ENCODE measurements at places on chromosomes 6 and 20. TPM values are rescaled to one million over a fixed set of nuclear protein-coding genes. Genes with fewer than 3 reads are reported as not detected.

DNA sequence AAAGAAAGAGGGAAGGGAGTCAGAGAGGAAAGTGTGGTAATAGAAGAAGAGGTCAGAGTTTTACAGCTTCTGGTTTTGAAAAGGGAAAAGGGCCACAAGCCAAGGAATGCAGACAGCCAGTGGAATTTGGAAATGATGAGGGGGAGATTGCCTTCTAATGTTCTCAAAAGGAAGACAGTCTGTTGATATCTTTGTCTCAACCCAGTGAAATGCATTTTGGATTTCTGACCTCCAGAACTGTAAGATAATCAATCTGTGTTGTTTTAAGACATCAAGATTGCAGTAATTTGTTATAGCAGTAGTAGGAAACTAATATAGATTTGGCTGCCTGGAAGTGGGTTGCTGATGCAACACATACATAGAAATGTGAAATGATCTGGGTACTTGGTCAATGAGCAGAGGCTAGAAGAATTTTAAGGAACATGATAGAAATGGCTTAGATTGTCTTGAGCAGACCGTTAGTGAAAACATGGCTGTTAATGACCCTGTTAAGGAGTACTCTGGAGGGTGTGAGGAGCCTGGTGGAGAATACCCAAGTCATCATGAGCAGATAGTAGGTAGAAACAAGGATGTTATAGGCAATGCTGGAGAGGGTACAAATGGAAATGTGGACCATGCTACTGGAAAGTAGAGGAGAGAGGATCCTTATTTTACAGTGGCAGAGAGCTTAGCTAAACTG is 255.8 kb upstream of the RAB32 start:
- no peak for DNase-seq

GRCh38 chr6:14950103-14950969 is 295.5 kb upstream of the JARID2 start:
- DNase-seq = no peak

- DNase-seq = no peak
Observed at GRCh38 chr20:19874040-19874727, 116.1 kb downstream of the RIN2 start.

DNA sequence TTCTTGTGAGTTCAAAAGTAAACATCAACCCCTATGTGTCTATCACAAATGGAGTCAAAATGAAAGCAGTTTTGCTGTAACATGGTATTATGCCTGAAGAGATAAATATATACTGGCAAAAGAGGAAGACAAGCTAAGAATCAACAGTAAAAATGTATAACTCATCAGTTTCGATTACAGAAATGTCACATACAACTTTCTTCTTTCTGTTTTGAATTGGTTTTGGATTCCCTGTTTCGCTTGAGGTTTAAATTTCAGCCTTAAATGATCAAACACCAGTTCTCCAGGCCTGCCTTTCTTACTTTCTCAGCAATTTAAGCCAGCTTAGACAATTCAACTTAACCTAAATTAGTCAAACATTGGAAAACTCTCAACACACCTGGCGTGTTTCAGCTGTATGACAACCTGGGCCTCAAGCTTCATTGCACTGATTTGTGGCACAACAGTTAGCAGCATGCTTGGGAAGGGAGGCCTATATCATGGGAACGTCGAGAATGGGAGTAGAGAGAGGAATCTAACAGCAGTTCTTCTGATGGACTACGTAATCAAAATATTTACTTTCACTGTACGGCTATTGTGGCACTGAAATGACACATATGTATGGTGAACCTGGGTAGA is 51.9 kb upstream of the MARCKS start:
- no peak for DNase-seq

DNA sequence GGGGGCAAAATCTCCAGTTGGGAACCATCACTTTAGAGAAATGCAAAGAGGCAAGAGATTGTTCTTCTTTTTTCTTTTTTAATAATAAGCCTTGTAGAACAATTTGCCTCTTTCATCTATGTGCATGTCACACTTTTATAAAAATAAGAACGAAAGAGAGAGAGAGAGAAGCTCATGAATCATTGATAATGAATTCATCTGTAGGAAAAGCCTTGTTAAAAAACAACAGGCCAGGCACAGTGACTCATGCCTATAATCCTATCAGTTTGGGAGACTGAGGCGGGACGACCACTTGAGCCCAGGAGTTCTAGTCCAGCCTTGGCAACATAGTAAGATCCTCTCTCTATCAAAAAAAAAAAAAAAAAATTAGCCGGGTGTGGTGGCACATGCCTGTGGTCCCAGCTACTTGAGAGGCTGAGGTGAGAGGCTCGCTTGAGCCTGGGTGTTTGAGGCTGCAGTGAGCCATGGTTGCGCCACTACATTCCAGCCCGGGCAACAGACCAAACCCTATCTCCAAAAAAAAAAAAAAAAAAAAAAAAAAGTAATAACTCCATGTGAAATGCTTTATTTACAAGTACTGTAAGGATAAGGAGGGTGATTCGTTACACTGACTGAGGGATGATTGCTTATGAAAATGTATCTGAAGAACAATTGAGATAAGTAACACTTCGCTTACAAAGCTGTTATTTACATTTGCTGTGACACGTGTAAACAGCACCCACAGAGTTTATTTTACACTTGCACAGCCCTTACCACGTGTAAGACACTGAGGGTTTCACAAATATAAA is 6.0 kb downstream of the CCN5 start:
- DNase-seq = peak; percentile 61

DNA sequence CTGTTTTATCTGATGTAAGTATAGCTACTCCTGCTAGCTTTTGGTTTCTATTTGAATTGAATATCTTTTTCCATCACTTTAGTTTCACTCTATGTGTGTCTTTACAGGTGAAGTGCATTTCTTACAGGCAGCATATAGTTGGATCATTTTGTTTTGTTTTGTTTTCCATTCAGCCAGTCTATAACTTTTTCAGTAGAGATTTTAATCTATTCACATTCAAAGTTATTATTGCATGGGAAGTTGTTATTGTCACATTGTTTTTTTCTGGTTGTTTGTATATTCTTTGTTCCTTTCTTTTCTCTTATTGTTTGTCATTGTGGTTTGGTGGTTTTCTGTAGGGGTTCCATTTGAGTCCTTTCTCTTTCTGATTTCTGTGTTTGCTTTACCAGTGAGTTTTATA is 151.2 kb downstream of the PDE10A start:
- DNase-seq = no peak

DNA sequence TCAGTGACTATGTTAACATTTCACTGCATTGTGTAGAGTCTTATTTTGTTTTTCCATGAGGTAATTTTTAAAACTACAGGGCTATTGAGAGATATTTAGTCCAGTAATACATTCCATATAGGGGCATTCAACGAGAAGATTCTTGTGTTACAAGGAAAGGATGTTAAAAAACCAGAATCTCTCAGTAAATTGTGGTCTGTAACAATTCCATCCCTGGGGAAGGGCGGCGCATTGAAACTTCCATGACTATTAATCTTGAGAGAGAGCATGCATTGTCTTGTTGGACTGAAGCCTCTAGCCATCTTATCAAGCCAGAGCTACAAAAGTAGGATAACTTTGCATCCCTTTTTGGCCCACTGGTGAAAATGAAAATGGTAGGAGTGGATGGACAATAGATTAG is 119.7 kb downstream of the BCKDHB start:
- DNase-seq = no peak

DNA sequence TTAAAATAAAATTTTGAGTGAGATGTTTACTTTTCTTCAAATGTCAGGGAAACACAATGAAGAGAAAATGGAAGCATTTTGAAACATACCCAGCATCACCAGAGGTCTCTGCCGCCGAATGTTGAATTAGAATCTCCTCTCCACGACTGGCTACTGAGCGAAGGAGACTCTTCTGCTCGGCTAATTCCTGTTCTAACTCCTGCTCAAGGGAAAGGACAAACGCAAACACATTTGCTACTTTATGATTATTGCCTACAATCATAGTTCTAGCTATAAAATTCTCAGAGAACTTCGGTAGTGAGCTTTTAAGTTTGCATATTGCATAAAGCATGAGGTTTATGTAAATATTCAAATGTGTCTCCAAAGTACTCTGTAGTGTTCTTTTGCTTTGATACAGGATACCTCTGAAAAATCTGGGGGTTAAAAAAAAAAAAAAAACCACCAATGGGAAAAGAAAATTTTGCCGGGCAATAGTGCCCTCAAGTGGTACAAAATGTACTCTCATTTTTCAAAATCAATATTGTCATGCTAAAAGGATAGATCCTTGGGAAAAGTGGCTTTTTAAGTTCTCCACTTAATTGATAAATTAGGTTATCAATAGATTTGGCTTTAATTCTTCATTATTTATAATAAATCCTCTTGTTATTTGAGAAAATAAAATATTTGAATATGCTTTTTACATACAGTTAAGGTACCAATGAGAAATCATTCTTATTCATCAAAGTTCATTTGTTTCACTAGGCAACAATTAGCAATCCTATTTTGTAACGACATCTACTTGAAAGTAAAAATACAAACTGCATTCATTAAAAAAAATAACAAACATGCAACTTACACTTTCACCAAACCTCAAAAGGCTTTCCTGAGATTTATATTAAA is 369.0 kb downstream of the SYNE1 start:
- no peak for DNase-seq

- DNase-seq = no peak
Observed at GRCh38 chr20:4383961-4384360, 337.7 kb upstream of the PRND start.

GRCh38 chr20:50226093-50226974 is 35.7 kb downstream of the CEBPB start:
- DNase-seq = peak; percentile 49

DNA sequence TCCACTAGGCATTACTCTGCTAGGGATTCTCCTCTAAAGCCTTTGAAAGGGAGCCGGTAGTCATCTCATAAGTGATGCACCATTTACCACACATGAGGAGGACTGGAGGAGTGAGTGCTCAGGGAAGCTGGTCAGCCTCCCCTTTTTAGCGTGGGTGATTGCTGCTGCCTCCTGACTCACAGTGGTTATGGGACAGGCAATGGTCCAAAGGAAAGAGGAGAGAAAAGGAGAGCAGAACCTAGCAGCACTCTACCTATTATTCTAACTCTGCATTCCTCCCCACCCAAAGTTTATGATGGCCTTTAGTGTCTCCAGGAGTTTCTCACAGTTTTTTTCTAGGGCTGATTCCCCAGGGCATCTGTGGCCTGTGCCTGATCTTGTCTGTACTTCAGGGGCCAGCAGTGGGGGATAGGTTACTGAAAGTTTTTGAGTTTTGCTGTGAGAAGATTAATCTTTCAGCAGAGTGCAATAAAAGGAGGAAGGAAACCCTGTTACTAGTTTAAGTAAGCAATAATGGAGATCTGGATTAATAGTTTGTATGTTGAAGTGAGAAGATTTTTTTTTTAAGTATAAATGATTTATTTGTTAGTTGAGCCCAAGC is 36.4 kb upstream of the GCLC start:
- no peak for DNase-seq

DNA sequence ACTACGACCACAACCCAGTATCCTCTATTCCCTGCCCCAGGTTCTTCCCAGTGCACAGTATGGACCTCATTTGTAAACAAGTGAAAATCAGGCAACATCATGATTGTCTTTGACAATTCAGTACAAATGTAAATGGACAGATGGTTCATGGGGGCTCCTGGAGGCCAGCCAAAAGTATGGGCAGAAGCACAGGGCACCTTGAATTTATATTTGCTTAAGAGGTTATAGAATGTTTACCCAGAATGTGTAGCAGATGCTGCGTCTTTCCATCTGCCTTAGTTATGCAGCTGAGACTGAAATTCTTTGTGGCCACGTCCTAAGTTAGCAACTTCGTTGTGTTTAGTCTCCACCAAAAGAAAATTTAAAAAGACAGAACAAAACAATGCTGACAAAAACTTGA is 559.6 kb upstream of the NRSN1 start:
- DNase-seq = no peak

DNA sequence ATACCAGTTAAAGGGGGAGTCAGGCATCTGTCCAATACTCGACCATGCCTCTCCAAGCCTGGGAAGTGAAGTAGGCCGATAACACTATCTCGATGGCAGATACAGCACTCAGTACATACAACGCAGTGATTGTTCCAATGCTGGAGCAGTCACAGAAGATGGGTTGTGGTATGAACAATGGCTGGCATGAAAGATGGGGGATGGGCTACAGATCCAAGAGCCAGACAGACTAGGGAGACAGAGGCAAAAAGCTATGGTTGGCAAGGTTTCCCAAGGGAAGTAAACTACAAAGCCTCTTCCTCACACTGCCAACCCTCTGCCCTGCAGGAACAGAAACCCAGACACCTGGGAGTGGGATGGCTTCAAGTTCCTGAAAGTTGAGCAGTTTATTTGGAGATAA is 19.2 kb downstream of the FKBP1A start:
- no peak for DNase-seq

- no peak for DNase-seq
Observed at GRCh38 chr20:62243106-62243505, 4.8 kb downstream of the OSBPL2 start.

DNA sequence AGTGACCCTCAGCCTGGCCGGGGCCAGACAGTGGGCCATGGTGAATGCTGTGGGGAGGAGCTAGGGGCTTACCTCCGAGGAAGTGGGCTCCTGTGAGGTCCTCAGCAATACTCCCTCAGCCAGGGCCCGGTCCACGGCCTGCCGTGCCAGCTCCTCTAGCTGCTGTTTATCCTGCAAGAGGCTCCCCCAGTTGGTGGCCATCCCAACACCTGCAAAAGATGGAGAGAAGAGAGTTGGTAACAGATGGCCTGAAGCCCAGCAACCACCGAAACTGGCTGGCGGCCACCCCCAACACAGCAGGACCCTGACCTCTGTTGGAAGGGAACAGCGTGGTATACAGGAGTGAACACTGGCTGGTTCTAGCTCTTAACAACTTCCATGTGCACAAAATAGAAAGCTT is 4.0 kb downstream of the GSS start:
- peak; percentile 59 for DNase-seq

DNA sequence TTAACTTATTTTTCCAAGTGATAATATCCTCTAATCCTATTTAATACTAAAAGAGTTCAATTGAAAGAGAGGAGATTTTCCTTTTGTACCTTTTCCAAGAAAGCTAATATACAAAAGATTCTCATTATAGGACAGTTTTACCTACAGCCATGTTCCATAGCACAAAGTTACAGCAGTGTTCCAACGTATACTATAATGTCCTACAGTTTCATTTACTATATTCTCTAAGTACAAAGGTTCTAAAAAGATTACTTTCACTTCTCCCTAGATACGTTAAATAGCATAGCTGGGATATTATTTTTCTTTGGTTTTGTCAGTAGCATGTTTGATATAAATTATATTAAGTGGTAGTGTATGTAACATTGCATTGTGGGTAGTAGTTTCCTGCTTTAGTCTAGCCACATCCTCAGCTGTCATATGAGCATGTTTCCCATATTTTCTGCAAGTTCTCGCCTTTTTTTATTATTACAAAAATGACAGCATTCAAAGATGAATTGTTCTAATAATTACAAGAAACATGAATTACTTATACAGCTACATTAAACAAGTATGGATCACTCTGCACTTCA is 4.4 kb upstream of the RUNX2 start:
- DNase-seq = no peak

The SYCP2 gene
- total RNA-seq = 2.8 TPM

The SLC35D3 gene
- not detected for total RNA-seq

The PKIG gene
- total RNA-seq = 195 TPM

The TNXB gene
- total RNA-seq = 64.1 TPM

The ROMO1 gene
- 180 TPM for total RNA-seq

The DDX27 gene
- 13.4 TPM for total RNA-seq

The EYA2 gene
- 1.4 TPM for total RNA-seq

The CCR6 gene
- not detected for total RNA-seq

The ZSCAN23 gene
- 1.2 TPM for total RNA-seq

The GTF3C6 gene
- 116 TPM for total RNA-seq

All from left ventricle myocardium superior (tissue), 1 donor.